Progenitor cell of endocrine pancreas (in vitro differentiated cells): ENCODE measurements at places on chromosomes 3 and 15.

DNA sequence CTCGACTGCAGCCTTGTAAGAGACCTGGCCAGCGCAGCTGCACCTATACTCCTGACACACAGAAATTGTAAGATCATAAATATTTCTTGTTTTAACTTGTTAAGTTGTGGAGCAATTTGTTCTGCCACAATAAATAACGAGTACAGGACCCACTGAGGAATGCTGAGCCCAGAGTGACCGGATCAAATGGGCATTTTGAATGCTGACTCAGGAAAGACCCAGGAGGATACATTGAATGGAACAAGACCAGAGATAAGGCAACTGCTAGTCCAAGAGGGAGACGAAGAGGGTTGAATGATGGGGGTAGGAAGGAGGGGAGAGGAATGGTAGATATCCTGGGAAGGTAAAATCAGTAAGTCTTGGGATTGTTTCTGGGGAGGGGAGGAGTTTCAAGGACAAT, 8.9 kb upstream of the C3orf70 start:
- DNase-seq = no peak

- DNase-seq = no peak
These were observed 166.4 kb downstream of the ATG7 start for GRCh38 chr3:11438646-11439045.

GRCh38 chr3:17478673-17479072, 263.8 kb downstream of the TBC1D5 start:
- no peak for DNase-seq

- DNase-seq = no peak
These were observed 530.2 kb downstream of the NR2F2 start for GRCh38 chr15:96860741-96861140.
